ENCODE measurements at places on chromosomes 2 and 18. TPM values are rescaled to one million over a fixed set of nuclear protein-coding genes. Genes with fewer than 3 reads are reported as not detected.

ERMN gene
- not detected for total RNA-seq

TIA1 gene
- 136 TPM for total RNA-seq

DNAJC5G gene
- total RNA-seq, result not detected

UGT1A5 gene
- total RNA-seq, result not detected

DRC1 gene
- total RNA-seq, result 0.18 TPM

RNF138 gene
- 37.1 TPM for total RNA-seq

PUS10 gene
- 7.5 TPM for total RNA-seq

VAMP8 gene
- total RNA-seq, result 14.6 TPM

- DNase-seq, result no peak
These were observed 411.8 kb downstream of the SOX11 start for GRCh38 chr2:6103949-6104348.

DNA sequence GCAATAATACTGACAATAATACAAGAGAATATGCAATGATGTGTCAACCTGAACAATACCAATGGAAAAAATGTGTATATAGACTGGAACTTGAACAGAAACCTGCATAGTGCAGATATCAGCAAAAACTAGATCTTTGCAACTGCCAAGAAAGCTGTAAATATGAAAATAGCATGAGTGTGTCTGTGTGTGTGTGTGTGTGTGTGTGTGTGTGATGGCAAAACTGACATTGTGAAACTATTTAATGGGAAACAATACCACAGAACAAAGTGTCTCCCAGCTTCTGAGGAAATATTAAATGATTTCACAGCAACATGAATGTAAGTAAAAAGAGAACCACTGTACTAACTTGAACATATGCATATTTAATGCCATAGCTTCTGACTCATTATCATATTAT, 558.2 kb upstream of the LINC00305 start:
- DNase-seq, result no peak

DNA sequence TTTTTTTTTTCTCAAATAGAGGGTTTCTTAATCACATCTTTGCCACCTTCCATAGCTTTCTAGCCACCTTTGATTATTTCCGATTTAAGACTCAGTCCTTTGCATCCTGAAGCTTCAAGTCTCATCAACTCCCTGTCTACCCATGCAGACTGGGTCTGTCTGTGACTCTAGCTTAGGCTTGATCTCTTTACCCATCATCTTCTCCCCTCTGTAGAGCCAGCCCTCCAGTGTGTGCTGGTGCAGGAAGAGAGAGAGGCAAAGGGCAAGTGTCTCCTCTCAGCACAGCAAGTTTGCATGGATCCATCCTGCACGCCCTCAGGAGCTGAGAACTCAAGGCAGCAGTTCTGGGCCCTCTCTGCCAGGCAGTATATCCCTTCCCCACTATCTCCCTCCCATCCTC, 70.4 kb downstream of the HNRNPLL start:
- no peak for DNase-seq

DNA sequence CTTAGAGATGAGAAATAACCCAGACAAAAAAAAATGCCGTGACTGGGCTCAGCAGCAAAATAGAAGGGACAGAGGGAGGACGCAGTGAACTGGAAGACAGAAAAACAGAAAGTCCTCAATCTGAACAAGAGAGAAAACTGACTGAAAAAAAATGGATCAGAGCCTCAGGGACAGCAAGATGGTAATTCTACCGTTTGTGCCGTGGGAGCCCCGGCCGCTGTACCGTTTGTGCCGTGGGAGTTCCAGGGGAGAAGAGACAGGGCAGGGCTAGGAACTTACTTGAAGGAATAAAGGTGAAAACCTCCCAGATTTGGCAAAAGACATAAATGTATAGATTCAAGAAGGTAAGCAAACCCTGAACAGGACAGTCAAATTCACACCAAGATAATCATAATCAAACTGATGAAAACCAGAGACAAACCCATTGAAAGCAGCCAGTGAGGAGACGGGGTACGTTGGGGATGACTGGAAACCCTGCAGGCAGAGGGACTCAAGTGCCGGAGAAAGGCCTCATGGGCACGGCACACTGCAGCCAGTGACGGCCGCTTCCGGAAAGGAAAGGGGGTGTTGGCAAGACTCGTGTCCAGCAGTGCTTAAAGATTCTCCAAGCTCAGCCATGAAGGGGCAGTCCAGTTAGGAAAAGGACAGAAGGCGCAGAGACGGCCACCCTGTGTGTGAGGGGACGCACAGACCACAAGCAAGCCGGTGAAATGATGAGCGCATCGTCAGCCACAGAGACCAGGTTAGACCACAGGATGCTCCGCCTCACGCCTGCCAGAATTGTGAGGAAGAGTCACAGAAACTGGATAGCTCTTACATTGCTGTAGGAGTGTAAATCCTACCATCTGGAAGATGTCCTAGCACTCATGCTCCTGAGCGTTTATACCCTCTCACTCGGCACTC, 40.0 kb upstream of the NFATC1 start:
- no peak for DNase-seq

DNA sequence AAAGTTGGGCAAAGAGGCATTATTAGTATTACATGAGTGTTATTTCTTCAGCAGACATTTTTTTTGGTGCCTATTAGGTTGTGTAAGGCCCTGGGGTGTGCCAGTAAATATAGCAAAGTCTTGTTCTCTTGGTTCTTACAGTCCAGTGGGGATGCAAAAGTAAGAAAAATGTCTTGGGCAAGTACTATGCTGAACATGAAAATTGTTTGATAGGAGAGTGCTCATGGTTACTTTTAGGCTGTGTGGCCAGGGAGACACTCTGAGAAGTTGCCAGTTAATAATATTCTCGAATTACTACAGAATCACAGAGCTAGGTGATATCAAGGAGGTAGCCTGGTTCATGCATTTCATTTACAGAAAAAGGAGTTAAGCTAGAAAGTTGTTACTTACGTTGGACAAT, 1.9 kb downstream of the AGFG1 start:
- no peak for DNase-seq

DNA sequence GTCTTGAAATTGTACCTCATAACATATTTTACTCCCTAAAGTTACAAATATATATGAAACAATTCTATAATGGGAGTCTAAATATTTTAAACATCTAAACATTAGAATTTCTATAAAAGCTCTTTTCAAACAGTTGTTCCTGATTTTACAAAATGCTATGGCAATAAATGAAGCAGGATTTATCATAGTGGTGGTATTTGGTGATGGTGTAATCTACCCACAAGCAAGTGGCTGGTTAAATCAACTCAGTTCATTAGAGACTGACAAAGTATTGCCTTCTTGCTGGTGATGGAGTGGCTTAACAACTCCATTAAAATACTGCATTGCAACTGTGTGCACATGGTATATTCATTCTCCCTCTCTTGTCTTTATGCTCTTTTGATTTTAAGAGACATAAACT, 138.9 kb downstream of the PMAIP1 start:
- no peak for DNase-seq

DNA sequence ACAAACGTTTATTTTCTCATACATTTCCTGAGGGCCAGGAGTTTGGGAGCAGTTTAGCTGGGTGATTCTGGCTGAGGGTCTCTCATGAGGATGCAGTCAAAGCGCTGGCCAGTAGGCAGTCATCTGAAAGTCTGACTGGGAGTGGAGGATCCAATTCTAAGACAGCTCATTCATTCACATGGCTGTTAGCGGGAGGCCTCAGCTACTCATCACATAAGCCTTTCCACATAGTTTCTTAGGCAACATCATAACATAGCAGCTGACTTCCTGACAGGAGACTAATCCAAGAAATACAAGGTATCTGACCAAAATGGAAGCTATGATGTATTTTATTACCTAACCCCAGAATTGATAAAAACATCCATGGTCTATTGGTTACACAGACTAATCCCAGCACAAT, 2.9 kb upstream of the MRPL44 start:
- DNase-seq, result no peak

- no peak for DNase-seq
These were observed 40.8 kb upstream of the CFAP36 start for GRCh38 chr2:55478610-55479304.

GRCh38 chr2:216113572-216113971, 4.4 kb downstream of the XRCC5 start:
- DNase-seq, result no peak

- no peak for DNase-seq
These were observed 22.0 kb downstream of the FAM178B start for GRCh38 chr2:96964221-96964905.

DNA sequence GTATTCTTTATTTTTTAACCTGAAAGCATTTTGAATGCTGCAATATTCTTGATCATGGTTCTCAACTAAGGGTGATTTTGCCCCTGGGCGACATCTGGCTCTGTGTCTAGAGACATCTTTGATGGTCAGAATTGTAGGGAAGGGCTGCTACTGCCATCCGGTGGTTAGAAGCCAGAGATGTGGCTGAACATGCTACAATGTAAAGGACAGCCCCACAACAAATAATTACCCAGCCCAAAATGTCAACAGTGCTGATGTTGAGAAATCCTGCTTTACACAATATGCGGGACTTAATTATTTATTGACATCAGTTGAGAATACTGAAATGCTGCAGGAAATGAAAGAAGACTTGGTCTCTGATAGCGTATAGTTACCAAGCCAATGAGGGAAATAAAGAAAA, 37.5 kb upstream of the SERPINB2 start:
- DNase-seq, result no peak

DNA sequence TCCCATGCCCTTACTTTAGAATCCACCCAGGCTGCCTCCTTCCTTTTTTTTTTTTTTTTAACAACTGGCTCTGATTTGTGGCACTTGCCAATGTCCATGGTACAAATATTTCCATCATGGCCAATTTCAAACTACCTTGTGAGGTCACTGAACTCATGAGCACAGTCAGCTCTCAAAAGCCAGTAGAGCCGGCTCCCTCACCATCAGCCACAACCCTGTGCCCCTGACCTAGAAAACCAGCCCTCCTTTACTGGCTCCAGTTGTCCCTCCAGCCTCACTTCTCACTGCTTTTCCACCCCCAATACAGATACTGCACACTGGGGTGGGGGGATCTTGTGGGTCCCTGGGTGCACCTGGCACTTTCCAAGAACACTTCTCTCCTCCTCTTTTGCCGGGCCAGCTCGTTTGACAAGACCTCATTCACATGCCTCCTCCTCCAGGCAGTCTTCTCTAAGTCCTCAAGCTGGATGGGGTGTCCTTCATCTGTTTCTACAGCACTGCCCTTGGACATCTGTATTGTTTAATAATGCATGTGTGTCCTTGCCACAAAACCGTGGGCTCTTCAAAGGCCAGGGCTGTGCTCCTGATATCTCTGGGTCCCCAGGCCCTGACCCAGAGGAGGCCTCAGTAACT, 35.5 kb downstream of the SDC1 start:
- DNase-seq, result no peak

- no peak for DNase-seq
These were observed 80.8 kb downstream of the DNER start for GRCh38 chr2:229633556-229633955.

GRCh38 chr18:62751977-62752376, 36.6 kb downstream of the PHLPP1 start:
- no peak for DNase-seq

GRCh38 chr2:215627771-215628170, 191.9 kb upstream of the FN1 start:
- no peak for DNase-seq

DNA sequence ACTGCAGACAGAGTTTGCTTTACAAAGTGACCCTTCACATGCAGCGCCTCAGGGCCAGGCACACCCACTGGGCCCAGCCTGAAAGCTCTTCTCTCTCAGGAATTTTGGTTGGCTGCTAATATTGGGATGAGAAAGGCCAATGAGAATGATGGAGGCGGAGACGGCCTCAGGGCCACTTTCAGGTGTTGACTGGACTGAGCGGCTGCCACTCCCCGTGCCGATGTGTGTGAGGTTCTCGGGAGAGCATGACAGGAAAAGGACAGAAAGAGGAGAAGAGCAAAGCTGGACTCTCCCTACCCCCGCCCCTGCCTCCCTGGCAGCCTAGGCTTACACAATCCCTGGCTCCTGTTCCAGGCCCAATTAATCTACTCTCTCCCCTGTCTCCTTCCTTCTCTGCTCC, 155.7 kb downstream of the CELF4 start:
- no peak for DNase-seq

DNA sequence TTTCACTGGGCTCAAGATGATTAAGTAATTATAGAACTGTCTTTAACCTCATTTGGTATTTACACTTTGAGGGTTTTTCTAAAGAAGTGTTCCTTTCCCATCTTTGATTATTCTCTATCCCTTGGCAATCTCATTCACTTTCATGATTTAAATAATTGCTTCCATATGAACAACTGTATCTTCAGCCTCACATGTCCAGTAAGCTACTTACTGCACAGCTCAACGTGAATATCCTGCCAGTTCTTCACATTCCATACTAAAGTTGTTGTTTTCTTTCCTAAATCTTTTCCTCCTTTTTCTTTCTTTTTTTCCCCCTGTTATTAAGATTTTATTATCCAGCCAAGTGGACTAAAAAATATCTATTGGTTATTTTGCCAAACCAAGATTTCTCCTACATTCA, 37.7 kb downstream of the ZC3H15 start:
- DNase-seq, result no peak

GRCh38 chr2:74925361-74925786, 33.1 kb upstream of the POLE4 start:
- DNase-seq, result no peak

- no peak for DNase-seq
These were observed 78.9 kb downstream of the KCNF1 start for GRCh38 chr2:10990561-10991111.

DNA sequence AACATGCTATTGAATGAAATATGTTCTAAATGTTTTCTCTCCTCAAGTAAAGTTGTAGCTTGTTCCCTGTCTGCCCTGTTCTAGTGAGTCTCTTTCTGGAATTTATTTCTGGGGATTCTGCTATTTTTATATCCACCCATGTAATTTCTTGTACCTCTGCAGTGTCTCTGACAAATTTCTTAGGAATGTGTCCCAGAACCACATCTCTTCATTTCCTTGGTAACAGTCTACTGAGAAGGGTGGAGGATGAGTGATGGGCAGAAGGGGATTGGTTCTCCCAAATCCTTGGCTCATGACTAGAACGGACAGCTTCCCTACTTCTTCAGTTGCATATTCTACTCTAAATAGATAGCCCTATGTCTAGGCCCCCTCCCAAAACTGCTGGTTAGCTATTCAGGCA, 490.6 kb upstream of the LINC00305 start:
- DNase-seq, result no peak

DNA sequence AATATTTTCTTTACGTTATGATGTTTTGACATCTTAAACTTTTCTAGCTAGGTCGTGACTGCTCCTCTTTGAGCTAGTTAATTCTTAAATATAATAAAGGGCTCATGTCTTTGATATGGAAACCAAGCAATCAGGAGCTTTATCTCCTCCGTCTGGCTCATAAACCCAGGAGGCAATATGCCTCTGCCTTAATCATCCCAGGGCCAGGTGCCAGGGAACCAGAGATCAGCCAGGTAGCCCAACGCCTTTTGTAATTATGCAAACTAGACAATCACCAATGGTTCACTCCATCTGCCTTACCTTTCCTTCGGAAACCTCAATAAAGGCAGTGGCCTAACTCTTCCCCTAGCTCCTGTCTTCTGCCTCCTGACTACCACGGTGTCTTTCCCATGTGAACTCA, 213.7 kb downstream of the KCNJ3 start:
- no peak for DNase-seq

All from pulmonary artery endothelial cell (primary cell).